ENCODE measurements at places on chromosomes 16 and 17.

- no peak for DNase-seq
Measured at GRCh38 chr17:60352071-60352470, 39.9 kb downstream of the USP32 start.

DNA sequence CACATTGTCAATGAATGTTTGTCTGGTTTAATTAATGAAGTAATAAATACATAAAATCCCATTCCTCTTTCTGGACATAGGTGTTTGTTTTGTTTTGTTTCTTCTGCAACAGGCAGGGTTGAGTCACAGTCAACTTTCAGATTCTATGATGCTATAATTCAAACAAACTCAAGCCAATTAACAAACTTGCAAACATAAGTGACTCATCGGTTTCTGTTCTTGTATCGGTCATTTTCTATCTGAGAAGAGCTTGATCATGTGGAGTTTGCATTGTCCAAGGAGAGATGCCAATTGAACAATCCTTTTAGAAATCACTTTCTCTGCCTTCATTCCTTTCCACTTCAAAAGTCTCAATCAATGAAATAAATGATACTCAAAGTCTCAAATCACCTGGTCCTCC is 294.2 kb upstream of the C16orf82 start:
- DNase-seq: no peak

- DNase-seq: no peak
Measured at GRCh38 chr16:35506898-35507194, 2047.4 kb downstream of the TP53TG3F start.

DNA sequence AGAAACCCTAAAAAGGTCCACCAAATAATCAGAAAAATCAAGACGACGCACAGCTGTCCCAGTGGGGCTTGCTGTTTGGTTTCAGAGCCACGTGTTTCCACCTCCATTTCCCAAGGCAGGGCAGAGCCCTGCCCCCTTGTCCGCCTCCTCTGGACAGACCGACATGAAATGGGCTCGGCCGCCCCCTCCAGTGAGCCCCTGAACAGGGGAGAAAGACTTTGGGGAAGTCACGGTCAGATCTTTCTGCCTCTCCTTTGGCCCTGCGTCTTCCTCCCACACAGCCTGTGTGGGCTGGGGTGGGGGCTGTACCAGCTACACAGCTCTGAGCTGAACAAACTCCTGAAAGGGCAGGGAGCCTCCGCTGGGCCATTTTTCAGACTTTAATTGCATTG is 230.7 kb downstream of the ENGASE start:
- DNase-seq: no peak

DNA sequence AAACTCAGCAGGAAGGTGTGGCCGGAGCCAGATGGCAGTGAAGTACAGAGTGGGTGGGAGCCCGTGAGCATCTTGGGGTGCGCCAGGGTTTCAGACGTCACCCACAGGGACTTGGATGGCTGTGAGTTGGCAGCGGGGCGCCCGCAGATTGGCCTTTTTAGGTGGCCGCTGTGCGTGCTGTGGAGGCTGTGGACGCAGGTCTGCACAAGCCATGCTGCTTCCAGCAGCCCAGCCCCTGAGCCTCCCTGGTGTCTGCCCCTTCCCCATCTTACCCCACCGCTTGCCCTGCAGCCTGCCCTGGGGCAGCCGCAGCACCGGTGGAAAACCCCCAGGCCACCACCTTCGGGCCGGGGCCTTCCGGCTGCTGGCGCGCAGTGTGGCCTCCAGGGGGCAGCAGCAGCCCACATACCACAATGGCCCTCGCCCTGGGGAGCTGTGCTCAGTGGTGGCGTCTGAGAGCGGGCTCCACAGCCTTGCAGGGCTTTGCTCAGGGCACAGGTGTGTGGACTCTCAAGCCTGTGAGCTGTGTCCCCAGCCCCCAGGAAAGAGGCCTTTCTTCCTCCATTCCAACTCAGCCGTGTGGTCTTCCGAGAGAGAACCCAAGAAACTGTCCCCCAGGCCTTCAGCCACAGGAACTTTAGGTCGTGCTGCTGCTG is 11.8 kb downstream of the ENDOV start:
- DNase-seq: peak; percentile 86

DNA sequence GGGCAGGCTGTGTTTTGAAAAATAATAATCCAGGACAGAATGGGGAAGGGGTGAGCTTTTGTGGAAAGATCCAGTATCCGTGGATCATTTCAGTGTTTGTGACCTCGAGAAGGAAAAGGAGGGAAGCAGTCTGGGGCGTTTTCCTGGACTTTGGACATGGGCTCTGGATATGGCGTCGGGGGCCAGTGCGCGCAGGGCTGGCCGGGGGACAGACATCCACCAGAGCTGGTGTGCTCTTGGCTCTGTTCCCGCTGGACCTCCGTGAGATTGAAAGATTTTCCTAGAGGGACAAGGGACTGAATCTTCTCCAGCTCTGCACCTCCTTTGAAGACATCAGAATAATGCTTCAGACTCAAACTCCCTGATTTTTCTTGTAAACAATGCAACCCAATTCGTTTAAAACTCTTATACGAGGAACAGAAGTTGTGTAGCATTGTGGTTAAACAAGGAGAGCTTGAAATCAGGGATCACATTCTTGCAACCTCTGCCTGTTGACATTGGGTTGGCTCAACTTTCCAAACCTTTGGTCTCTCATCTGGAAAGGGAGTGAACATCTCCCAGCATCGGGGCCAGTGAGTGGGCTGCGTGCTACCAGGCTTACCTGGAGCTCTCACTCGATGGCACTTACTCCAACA is 75.9 kb downstream of the C16orf95 start:
- DNase-seq: no peak

- DNase-seq: no peak
Measured at GRCh38 chr17:82033359-82034085, 2.0 kb downstream of the RAC3 start.

- no peak for DNase-seq
Measured at GRCh38 chr16:85112364-85112763, at the start of gene CIBAR2. Gene CIBAR2, minus strand, starts transcription at chr16:85112472. Its CDS starts 120 bp downstream, at chr16:85112352.

- DNase-seq: no peak
Measured at GRCh38 chr17:37361543-37361942, 14.2 kb upstream of the C17orf78 start.

DNA sequence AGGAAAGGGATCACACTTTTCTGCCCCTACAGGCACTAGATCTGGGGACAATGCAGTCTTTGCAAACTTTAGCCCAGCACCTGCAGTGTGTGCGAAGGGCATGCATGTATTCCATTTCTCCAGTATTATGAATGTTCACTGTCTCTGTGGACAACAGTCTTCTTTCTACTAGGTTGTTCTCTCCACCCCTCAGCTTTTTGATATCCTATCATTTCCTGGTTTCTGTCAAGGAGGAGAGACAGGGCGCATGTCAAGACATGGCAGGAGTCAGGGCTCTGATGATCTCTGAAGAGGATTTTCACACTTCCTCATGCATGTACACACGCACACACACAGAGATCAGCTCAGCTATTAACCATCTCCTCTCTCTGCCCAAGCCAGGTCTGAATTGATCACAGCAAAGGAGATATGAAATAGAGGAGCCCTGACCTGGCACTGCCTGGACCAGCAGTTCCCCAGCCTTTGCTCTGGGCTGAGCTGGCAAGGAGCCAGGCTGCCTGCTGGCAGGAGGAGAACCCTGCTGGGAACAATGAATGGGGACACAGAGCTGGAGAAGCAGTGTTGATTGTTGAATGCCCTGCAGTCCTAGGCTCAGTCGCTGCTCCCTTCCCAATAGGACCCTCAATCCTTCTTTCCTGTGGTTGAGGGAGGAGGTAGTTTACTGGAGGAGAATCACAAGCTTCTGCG is 2.6 kb downstream of the GPR179 start:
- no peak for DNase-seq

DNA sequence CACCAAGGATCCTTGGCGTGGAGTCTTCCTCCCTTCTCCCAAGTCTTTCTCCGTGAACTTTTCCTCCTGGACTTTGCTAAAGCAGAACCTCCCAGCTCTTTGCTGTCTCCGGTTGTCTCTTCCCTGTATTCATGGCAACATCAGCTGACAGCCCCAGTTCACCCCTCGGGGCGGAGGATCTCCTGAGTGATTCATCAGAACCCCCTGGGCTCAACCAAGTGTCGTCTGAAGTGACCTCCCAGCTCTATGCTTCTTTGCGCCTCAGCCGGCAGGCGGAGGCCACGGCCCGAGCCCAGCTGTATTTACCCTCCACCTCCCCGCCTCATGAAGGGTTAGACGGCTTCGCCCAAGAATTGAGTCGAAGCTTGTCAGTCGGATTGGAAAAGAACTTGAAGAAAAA is 943 bp downstream of the CNTROB start:
- peak; percentile 30 for DNase-seq

DNA sequence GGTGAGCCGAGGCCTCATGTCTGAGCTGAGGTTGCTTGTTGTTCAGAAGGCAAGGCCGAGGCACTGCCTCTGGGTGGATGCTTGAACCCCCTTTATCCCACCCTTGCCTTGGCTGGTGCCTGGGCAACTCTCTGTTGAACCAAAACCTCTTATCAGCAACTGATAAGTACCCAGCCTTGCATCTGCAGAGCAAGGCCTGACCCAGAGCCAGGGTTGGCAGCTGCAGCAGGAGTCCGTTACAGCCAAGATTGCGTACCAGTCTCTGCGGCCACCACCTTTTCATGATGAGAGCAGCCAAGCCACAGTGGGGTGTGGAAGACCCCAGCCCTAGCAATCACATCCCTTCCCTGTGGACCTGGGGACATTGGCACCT is 118.3 kb downstream of the RAB11FIP4 start:
- DNase-seq: no peak

DNA sequence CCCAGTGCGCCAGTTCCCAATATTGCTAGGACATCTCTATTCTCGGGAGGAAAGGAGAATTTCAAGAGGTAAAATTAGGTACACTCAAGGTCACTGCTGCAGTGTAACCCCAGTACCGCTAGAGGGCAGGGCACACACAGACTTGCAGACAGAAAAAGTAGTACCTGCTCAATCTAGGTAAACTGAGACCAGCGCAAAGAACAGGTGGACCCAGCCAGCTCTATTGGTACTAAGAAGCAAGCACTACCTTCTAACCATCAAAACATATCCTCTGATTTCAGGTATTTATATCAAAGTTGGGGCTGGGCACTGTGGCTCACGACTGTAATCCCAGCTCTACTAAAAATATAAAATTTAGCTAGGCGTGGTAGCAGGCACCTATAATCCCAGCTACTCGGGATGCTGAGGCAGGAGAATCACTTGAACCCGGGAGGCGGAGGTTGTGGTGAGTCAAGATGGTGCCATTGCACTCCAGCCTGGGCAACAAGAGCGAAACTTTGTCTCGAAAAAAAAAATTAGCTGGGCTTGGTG is 3.6 kb upstream of the WDR81 start:
- peak; percentile 64 for DNase-seq

DNA sequence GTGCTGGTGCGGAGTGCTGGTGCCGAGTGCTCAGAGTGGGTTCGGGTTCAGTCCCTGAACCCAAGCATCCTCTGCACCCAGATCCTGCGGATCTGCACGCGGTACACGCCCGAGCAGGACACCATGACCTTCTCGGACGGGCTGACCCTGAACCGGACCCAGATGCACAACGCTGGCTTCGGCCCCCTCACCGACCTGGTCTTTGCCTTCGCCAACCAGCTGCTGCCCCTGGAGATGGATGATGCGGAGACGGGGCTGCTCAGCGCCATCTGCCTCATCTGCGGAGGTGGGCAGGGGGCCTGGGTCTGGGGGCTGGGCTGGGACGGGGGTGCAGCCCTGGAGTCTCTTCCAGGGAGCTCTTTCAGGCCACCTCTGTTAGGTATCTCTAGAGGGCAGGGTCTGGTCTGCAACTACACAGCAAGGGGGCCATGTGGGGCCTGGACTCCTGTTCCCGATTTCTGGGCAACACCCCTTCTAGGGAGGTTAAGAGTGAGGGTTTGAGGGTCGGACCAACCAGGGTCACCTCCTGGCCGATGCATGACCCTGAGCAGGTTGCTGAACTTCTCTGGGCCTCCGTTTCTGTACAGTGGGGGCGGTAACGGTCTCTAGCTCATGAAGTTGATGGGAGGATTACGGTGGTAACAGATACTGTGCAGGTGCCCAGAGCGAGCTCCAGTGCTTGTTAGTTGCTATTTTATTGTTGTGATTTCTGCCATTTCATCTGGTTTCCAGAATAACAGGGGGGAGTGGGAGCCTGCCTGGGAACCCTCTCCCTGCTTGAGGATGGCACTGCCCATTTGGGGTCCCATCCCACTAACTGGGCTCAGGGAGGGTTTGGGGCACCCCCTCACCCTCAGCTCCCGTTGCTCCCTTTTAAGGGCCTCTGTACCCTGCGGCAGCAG is 10.1 kb downstream of the GJD3 start:
- DNase-seq: no peak

DNA sequence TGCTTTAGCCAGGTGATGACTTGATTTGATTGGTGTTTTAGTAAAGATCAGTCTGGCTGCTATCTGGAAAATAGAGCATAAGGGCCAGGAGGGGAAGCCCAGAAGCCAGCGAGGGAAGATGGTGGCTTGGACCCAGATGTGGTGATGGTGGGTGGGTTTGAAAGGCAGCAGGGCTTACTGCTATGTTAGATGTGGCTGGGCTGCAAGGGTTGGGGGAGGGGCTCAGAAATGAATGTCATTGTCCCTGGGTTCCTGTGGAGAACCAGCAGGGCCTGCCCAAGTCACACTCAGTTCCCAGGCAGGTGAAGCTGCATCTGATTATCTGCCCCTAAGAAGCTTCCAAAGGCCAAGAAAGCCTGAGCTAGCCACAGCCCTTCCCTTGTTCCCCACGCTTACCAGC is 71.7 kb upstream of the BRD7 start:
- no peak for DNase-seq

DNA sequence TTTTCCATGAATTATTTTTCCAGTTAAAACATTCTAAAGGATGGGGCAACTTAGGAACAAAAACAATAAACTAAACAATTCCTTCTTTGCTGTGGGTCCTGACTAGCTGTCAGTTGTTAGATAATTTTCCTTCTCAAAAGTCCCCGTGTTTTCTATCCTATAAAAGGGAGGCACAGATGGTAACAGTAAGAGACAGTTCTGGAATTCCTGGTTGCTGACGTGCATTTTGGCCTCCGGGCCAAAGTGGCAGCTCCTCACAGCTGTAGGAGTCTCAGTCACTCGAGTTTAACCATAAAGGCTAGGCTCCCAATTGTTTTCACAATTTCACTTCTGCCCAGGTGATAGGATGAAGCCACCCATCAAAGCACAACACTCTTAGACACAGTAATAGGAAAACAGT is 77.0 kb upstream of the ZNF423 start:
- DNase-seq: no peak

DNA sequence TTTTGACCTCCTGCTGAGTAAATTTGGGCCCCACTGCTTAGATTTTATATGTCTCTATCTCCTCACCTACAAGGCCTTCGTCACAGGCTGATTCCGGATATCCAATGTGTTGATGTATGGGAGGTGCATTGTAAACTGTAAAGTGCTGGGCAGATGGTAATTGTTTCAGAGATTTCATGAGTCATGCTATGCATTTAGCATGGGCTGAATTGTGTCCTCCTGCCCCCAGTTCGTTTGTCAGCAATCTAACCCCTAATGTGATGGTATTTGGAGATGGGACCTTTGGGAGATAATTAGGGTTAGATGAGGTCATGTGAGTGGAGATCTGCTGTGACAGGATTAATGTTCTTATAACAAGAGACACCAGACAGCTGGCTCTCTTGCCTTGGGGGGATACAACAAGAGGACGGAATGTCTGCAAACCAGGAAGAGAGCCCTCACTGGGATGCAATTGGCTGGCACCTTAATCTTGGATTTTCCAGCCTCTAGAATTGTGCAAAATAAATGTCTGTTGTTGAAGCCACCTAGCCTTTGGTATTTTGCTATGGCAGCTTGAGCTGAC is 101.8 kb upstream of the NLRP1 start:
- no peak for DNase-seq

GRCh38 chr17:879546-880442 is 97.6 kb downstream of the MRM3 start:
- peak; percentile 69 for DNase-seq

All from stimulated activated CD4-positive, alpha-beta T cell treated with anti-CD3 and anti-CD28 coated beads, Interleukin-1b, Interleukin-23, amount 100 ng/mL, for 48 hours (primary cell).